Caki2 (cell line): ENCODE measurements at places on chromosomes 16 and 17.
A peak's percentile ranks its signal among the peaks of the same experiment; 100 is the strongest.

DNA sequence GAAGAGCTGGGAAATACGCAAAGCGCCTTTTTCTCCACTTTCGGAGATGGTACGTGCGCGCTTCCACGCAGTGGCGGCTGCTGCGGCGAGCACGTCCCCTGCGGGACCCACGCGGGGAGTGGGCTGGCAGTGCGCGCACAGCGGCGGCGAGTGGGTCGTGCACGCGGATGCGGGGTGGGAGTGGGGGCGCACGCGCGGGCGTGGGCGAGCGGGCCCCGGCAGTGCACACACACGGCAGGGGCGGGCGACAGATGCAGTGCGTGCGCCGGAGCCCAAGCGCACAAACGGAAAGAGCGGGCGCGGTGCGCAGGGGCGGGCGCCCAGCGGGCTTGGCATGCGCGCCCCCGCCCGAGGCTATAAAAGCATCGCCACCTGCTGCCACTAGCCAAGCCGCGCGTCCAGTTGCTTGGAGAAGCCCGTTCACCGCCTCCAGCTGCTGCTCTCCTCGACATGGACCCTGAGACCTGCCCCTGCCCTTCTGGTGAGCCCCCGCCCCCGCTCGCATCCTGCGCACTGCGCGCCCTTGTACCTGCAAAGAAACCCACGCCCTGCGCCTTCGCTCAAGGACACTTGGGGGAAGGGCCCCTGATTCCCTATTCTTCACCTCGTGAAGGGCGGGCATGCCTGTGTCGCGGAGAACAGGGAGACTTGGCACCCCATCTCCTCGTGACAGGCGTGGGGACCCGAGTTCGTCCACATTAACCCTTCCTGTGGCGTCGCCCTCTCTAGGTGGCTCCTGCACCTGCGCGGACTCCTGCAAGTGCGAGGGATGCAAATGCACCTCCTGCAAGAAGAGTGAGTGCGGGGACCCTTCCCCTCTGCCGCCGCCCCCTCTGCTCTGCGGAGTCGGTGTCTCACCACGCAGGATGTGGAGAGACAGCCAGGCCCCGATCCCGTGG lies at the start of gene MT3:
Gene MT3 (plus strand): TSS at position 388 of the 899 bp plus-strand sequence. CDS start 63 bp downstream, at position 451.
- no peak for DNase-seq

DNA sequence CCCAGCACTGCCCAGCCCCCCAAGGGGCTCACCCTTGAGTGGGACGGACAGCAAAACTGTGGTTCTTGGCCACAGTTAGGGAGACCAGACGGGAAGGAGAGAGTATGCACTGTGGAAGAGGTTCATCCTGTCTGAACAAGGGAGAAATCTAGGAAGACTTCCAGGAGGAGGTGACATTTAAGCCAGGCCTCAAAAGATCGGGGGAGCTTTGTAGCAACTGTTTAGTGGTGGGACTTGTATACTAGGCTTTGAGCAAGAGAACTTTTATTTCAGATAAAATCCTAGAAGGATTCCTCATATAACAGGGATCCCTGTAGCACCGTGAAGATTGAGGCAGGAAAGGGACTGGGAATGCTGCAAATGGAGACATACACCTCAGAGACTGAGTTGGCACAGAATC lies 30.8 kb downstream of the SREBF1 start:
- no peak for DNase-seq

GRCh38 chr17:66480802-66481201 lies 178.4 kb downstream of the PRKCA start:
- DNase-seq: no peak

- DNase-seq: no peak
Observed at GRCh38 chr16:12329246-12329995, 352.9 kb downstream of the SNX29 start.

GRCh38 chr16:49464093-49464492 lies 90.5 kb downstream of the C16orf78 start:
- DNase-seq: no peak

DNA sequence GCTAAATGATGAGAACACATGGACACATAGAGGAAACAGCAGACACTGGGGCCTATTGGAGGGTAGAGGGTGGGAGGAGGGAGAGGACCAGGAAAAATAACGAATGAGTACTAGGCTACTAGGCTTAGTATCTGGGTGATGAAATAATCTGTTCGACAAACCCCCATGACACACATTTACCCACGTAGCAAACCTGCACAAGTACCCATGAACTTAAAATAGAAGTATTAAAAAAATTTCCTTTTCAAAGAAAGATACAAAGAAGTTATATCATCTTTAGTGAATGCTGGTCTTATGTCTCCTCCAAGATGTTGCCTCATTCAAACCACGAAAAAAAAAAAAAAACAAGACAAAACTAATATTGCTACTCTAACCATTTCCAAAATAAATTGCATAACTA lies 31.7 kb downstream of the MBTD1 start:
- DNase-seq: no peak

GRCh38 chr16:11254913-11255736 lies 879 bp downstream of the SOCS1 start:
- DNase-seq: no peak

DNA sequence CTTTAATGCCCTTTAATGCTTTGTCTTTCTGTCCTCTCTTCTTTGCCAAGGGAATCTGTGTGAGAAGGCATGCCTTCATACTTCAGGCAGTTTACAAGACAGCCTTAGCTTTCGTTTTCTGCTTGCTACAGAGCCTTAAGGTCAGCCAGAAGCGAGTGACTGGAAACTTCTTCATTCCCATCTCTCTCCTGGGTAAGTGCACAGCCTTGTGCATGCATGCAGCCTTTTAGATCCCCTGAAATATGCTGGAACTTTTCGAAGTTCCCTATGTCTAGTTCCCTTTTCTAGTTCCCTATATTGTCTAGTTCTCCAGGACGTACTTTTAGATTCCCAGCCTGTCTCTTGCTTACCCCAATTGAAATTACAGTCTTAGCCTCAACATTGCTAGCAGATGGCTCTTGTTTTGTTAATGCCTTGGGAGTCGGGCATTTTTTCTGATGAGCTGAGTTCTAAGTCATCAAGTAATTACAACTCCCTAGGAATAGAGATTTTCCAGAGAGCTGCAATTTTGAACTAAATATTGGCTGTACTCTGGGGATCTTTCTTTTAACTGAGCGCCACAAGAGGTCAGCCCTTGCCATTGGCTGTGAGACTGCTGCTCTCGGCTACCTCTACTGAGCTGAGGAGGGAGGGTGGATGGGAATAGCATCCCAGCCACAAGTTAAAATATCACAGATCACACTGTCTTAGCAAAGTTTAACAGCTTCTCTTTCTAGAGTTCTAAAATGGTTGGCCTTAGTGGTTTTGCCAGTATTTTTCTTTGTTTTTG lies 22.7 kb upstream of the PPM1D start:
- peak; percentile 33 for DNase-seq

- DNase-seq: no peak
Observed at GRCh38 chr16:57167538-57167937, 18.3 kb downstream of the PSME3IP1 start.

- DNase-seq: peak; percentile 56
Observed at GRCh38 chr17:82238472-82239201, 9.8 kb downstream of the SLC16A3 start.

DNA sequence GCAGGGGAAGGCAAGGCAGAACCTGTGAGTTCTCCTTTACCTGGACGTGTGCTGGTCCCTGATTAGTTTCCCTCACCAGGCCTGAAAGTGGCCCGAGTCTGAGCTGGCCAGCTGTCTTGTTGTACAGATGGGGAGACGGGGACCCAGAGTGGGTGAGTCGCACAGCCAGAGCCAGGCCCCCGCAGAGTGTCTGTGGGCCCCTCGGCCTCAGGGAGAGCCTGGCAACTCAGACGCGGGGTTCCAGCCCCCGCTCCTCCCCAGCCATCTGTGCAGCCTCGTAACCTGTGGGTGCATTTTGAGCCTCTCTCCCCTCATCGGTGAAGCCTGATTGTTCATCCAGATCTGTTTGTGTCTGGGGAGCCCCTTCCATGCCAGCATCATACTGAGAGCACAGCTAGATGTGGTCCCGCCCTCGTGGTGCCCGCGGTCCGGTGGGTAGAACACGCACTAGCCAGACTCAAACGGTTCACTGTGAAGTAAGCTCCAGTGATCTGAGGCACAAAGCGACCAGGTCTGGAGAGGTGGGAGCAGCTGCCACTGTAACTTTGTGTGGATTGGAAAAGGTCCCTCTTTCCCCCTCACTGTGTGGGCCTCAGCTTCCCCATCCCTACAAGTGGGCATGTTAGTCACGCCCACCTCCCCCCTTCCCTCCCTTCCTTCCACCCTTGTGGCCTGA lies 6.0 kb upstream of the NDRG4 start:
- no peak for DNase-seq

GRCh38 chr17:49516180-49516579 lies 21.1 kb downstream of the NGFR start:
- DNase-seq: no peak

- DNase-seq: no peak
Observed at GRCh38 chr16:2190659-2191445, 5.6 kb downstream of the CASKIN1 start.

DNA sequence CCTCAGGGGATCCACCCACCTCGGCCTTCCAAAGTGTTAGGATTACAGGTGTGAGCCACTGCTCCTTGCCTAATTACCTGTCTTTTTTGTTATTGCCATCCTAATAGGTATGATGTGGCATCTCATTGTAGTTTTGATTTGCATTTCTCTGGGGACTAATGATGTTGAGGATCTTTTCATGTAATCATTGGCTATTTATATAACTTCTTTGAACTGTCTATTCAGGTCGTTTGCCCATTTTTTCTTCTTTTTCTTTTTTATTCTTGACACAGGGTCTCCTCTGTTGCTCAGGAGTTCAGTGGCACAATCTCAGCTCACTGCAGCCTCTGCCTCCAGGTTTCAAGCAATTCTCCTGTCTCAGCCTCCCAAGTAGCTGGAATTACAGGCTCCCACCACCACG lies 1.3 kb upstream of the TGFB1I1 start:
- DNase-seq: no peak

DNA sequence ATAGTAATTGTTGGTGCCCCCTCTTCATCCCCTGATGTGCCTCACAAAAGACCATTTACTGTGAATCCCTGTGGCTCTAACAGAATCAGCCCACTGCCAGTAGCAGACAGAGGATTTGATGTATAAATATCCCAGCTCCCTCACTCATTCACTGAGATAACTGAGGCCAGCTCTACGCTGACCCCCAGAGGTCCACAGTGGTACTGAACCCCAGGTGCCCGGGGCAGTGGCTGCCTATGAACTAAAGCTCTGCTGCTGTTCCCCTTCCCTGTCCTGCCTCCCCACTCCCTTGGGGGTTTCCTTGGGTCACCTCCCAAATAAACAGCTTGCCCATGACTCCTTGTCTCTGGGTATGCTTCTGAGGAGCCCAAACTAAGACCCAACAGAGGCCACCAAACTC lies 295.8 kb downstream of the FOXL1 start:
- no peak for DNase-seq

- DNase-seq: no peak
Observed at GRCh38 chr17:74219576-74220133, 6.3 kb downstream of the TTYH2 start.

- no peak for DNase-seq
Observed at GRCh38 chr16:82824408-82824807, 197.6 kb downstream of the CDH13 start.

DNA sequence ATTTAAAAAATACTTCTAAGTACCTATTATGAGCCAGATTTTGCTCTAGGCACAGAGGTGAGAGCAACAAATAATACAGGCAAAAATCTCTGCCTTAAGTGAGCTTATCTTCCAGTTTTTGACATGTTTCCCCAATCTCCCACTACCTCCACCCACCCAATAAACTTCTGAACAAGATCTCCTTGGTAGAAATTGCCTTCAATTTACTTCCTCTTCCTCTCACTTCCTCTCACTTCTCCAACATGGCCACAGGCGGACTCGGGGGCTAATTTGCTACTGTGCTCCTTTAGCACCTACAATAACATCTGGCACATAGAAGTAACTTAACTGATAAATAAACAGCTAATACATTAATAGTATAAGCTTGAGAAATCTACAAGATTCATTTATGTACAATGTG lies 82.6 kb downstream of the CACNG1 start:
- no peak for DNase-seq

GRCh38 chr16:23296994-23297393 lies 5.1 kb upstream of the SCNN1B start:
- no peak for DNase-seq

GRCh38 chr16:49307176-49307575 lies 25.5 kb upstream of the CBLN1 start:
- no peak for DNase-seq

DNA sequence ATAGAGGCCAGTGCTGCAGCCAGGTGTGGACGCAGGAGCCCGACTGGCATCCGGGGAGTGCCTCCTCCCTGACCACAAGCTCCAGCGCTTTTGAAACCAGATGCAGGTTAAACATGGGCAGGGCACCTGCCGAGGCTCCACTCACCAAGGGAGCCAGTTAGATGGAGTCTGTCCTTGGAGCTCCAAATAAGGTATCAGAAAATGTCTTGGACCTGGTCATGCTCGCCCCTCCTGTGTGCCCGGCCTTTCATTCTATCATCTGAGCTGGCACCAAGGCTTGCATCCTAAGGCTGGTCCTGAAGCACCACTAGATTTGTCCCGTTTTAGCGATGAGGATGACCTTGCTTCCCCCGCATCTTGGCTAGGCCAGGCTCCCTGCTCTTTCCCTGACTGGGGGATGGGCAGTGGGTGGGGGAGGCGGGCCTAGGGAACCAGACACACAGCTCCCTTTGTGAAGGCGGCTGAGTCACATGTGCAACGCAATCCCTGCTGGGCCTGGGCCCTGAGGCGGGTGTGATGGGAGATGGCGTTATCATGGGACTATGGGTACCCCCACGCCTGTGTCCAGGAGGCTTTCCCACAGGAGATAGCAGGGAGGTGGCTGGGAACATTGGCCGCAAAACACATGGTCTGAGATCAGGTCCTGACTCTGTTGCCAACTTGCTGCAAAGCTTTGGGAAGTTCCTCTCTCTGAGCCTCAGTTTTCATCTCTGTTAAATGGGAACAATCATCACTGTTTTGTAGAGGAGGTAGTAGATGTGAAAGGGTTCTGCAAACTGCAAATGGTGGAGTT lies 5.0 kb upstream of the ADGRG1 start:
- DNase-seq: peak; percentile 91

DNA sequence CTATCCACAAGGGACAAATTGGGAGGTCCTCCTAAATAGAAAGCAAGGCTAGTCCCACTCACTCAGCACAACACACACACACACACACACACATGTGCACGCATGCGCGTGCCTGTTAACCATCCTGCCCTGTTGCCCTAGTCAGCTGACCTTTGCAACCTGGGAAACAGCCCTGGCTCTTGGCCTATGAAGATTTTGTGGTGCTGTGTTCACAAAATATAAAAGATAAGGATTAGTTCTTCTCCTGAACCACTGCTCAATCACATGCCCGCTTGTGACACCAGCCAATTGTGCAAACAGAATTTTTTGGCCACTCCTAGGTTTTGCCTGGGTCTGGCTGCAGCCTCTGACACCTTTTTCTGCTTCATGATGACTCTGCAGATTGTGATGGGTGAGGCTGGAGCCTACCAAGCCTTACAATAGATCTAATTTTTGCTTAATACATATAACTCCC lies 3.3 kb upstream of the CES1 start:
- DNase-seq: peak; percentile 61

DNA sequence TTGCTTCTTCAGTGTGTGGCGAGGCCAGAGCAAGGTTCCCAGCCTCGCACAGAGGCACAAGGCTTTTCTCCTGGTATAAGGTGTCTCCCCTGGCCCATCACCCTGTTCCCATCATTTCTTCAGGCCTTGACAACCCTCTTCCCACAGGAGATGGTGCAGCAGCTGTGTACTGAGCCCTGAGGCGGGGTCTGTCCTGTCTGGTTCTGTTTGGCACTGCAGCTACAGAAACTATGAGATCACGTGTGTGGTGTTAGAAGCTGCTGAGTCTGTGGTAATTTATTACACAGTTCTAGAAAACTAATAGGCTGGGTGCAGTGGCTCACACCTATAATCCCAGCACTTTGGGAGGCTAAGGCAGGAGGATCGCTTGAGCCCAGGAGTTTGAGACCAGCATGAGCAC lies 7.2 kb downstream of the PLA2G15 start:
- no peak for DNase-seq

GRCh38 chr16:8768692-8769091 lies 28.7 kb downstream of the TMEM186 start:
- DNase-seq: no peak
